ENCODE measurements at places on chromosomes 7 and 10. TPM values are rescaled to one million over a fixed set of nuclear protein-coding genes. Genes with fewer than 3 reads are reported as not detected.

Gene ZNF736
- 23.2 TPM for total RNA-seq

- no peak overlapping the region for H3K27ac ChIP-seq
- DNase-seq: no peak
- no peaks in the 10 kb centered on the region for H3K36me3 ChIP-seq
- no peaks in the 10 kb centered on the region for H3K27me3 ChIP-seq
- H3K4me1 ChIP-seq: peaks cover 9% of the 10 kb centered on the region
Measured at GRCh38 chr7:75572396-75572795, 80.3 kb downstream of the SPDYE5 start.

DNA sequence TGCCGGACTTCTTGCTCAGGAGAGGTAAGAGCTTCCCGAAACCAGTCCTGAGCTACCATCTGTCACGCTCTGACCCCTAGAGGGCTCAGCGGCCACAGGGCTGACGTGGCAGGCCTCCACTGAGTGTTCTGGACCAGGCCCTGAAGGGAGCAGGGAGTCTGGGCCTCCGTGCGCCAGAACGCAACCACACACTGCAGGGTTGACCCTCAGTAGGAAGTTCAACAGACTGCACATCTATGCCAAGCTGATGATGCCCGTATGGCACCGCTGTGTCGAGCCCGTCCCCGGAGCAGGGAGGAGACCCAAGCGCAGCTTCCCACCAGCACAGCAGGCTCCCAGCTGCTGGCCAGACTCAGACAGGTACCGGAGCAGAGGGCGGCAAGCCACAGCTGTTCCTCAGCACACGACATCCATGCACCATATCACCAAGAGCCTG, 39.2 kb downstream of the CAMK2B start:
- DNase-seq: no peak
- H3K36me3 ChIP-seq: no peaks in the 10 kb centered on the region
- no peaks in the 10 kb centered on the region for H3K27me3 ChIP-seq
- no peaks in the 10 kb centered on the region for H3K4me1 ChIP-seq
- no peak overlapping the region for H3K4me3 ChIP-seq

GRCh38 chr7:107007007-107007891, 37.3 kb upstream of the PRKAR2B start:
- no peaks in the 10 kb centered on the region for H3K36me3 ChIP-seq
- no peak overlapping the region for H3K4me3 ChIP-seq
- no peak overlapping the region for H3K27ac ChIP-seq
- no peaks in the 10 kb centered on the region for H3K27me3 ChIP-seq
- DNase-seq: no peak

- H3K36me3 ChIP-seq: no peaks in the 10 kb centered on the region
- no peaks in the 10 kb centered on the region for H3K27me3 ChIP-seq
- no peak for DNase-seq
Measured at GRCh38 chr10:23490115-23490514, 51.2 kb downstream of the OTUD1 start.

DNA sequence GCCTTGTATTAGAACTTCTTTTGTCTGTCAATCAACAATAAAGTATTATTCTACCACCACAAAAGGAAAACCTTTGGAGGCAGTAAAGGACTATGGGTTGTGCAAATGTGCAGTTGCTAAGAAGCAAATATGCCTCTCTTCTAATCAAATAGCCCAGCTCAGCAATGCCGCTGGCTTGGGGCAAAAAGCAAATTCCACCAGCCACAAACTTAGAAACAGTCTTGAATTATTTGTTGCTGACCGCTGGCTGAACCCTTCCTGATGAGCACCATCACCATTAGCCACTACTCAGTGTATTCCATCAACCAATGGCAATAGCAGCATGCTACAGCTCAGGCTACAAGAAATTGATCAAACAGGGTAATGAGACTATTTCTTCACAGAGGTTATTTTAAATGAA, 51.0 kb downstream of the SKAP2 start:
- no peaks in the 10 kb centered on the region for H3K36me3 ChIP-seq
- H3K4me3 ChIP-seq: no peak overlapping the region
- H3K4me1 ChIP-seq: no peaks in the 10 kb centered on the region
- peak; percentile 79 for DNase-seq
- no peaks in the 10 kb centered on the region for H3K27me3 ChIP-seq
- no peak overlapping the region for H3K27ac ChIP-seq

- no peak overlapping the region for H3K4me3 ChIP-seq
- H3K4me1 ChIP-seq: no peaks in the 10 kb centered on the region
- no peaks in the 10 kb centered on the region for H3K36me3 ChIP-seq
Measured at GRCh38 chr10:132851451-132851850, 65.5 kb upstream of the NKX6-2 start.

Gene NACAD
- 7.3 TPM for total RNA-seq

Gene SKIDA1
- 1.2 TPM for total RNA-seq

GRCh38 chr10:100727808-100728207, 17.6 kb upstream of the PAX2 start:
- H3K27ac ChIP-seq: no peak overlapping the region
- H3K4me3 ChIP-seq: no peak overlapping the region
- no peak for DNase-seq
- no peaks in the 10 kb centered on the region for H3K36me3 ChIP-seq
- H3K4me1 ChIP-seq: peaks cover 26% of the 10 kb centered on the region
- peaks cover 100% of the 10 kb centered on the region for H3K27me3 ChIP-seq

- no peaks in the 10 kb centered on the region for H3K36me3 ChIP-seq
- H3K27ac ChIP-seq: no peak overlapping the region
- no peaks in the 10 kb centered on the region for H3K4me1 ChIP-seq
- no peak overlapping the region for H3K4me3 ChIP-seq
Measured at GRCh38 chr10:70659306-70659705, 13.0 kb upstream of the ADAMTS14 start.

Gene ZMYND11
- 60.5 TPM for total RNA-seq

- no peak overlapping the region for H3K4me3 ChIP-seq
- DNase-seq: no peak
- H3K4me1 ChIP-seq: no peaks in the 10 kb centered on the region
- no peak overlapping the region for H3K27ac ChIP-seq
- no peaks in the 10 kb centered on the region for H3K36me3 ChIP-seq
Measured at GRCh38 chr7:149325248-149325647, 63.3 kb downstream of the ZNF783 start.

DNA sequence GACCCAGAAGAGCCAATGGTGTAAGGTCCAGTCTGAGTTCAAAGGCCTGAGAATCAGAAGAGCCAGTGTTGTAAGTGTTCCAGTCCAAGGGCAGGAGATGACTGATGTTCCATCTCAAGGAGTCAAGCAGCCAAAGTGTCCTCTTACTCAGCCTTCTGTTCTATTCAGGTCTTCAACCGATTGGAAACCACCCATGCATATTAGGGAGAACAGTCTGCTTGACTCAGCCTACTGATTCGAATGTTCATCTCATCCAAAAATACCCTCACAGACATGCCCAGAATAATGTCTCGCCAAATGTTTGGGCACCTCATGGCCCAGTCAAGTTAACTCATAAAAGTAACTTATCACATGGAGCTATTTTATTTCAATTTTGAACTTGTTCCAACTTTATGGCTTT, 2.9 kb upstream of the WDFY4 start:
- H3K27me3 ChIP-seq: no peaks in the 10 kb centered on the region
- H3K4me3 ChIP-seq: no peak overlapping the region
- no peak for DNase-seq
- H3K27ac ChIP-seq: no peak overlapping the region

DNA sequence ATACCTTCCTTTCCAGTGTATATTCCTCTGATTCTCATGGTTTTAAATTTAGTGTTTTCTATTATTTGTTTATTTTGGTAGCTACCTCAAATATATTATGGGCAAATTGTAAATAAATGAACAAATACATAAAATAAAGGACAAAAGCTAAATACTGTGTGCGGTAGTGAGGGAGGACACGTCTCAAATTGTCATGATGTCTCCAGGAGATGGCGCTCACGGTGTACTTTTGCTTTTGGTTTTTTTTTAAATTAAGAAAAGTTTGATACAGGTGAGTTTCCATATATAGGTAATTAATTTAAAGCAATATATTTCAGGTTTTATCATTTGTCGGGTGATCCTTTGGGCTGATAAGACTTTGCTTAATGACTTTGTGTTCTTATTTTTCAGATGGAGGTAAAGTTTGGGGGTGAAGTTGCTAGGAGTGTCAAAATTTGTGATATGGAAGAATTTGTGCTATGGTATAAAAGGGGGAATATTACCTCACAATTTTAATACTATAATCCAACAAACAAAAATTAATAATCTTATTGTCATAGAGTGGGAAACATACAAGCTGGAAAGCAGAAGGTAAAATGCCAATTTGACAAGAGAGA, 68.4 kb upstream of the TMEM229A start:
- H3K27me3 ChIP-seq: no peaks in the 10 kb centered on the region
- no peak overlapping the region for H3K27ac ChIP-seq
- no peak for DNase-seq
- no peaks in the 10 kb centered on the region for H3K36me3 ChIP-seq
- H3K4me1 ChIP-seq: no peaks in the 10 kb centered on the region
- no peak overlapping the region for H3K4me3 ChIP-seq

DNA sequence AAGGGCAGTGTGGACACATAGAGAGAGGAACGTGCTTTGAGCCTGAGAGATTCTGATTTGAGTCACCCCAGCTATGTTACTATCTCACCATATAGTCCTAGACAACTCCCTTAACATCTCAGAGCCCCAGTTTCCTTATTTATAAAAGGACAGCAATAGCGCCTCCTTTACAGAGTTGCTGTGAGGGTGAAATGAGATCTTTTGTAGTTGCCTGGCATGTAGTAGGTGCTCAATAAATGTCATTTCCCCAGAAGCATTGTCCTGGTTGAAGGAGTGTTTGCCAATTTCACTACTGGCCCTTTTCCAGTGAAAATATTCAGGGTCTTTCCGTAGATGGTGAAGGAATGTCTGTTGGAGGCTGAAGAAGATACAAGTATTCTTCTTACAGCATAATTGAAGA, 51.3 kb upstream of the FAM180A start:
- peaks cover 18% of the 10 kb centered on the region for H3K27me3 ChIP-seq
- no peak overlapping the region for H3K27ac ChIP-seq
- DNase-seq: no peak
- no peaks in the 10 kb centered on the region for H3K36me3 ChIP-seq
- H3K4me3 ChIP-seq: no peak overlapping the region
- H3K4me1 ChIP-seq: peaks cover 8% of the 10 kb centered on the region

DNA sequence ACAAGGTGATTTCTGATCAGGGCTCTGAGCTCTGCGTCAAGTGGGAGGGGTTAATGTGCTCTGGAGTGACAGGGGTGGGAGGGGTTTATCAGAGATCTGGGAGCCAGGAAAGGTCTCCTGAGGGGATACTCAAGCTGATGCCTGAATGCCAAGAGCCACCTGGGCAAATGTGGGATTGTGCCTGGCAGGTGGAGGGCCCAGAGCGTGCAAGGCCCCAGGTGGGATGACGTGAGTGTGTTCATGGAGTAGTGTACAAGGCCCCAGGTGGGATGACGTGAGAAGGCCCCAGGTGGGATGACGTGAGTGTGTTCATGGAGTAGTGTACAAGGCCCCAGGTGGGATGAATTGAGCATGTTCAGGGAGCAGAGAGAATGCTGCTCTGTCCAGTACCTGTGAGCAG, 610.3 kb downstream of the PTPRN2 start:
- H3K36me3 ChIP-seq: no peaks in the 10 kb centered on the region
- no peak overlapping the region for H3K4me3 ChIP-seq
- no peak for DNase-seq
- H3K4me1 ChIP-seq: no peaks in the 10 kb centered on the region

- no peak overlapping the region for H3K4me3 ChIP-seq
- DNase-seq: no peak
- no peaks in the 10 kb centered on the region for H3K27me3 ChIP-seq
- no peak overlapping the region for H3K27ac ChIP-seq
- H3K4me1 ChIP-seq: no peaks in the 10 kb centered on the region
Measured at GRCh38 chr7:16599860-16600259, 45.7 kb downstream of the ANKMY2 start.

DNA sequence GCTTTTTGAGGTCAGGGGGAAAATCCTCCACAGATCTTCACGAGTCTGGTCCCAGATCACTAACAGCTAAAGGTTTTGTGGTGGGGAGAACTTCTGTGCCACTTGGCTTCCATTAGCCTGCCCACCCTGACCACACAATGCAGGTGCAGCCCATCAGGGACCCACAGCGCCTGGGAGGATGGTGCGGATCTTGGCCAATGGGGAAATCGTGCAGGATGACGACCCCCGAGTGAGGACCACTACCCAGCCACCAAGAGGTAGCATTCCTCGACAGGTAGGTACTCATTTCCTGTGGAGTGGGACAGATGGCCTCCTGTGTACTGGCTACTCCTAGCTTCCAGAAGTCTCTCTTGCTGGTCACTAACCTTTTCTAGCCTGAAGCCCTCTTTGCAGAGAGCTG, 1.5 kb downstream of the FAM241B start:
- DNase-seq: no peak
- H3K4me1 ChIP-seq: no peaks in the 10 kb centered on the region
- H3K36me3 ChIP-seq: no peaks in the 10 kb centered on the region
- no peaks in the 10 kb centered on the region for H3K27me3 ChIP-seq
- H3K4me3 ChIP-seq: no peak overlapping the region

DNA sequence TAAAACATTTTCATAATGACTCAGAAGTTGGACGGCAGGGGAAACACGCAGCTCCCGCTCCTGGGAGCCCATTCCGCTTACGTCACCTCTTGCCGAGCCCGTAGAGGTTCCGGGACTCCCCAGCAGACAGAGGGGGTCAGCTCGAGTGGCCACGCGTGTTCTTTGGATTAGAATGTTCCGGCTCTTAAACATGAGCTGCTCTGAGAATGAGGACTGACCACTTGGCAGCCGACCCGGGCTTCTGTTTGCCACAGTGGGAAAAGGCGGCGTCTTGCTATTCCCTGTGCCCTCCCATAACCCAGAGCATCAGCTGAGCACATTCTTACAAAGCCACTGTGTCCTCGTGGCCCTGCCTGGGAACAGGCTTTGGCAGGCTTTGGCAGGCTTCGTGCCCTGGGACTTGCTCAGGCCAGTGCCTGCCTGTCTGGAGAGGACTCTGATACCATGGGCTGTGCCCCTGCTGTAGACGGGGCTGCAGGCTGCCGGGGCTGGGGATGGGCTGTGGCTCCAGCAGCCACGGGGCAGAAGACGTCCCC, 40.1 kb downstream of the PFKP start:
- peak overlapping the region; percentile 43 for H3K27ac ChIP-seq
- peak; percentile 53 for DNase-seq
- H3K4me3 ChIP-seq: no peak overlapping the region
- H3K27me3 ChIP-seq: no peaks in the 10 kb centered on the region

GRCh38 chr7:104980841-104981671, 32.9 kb upstream of the KMT2E start:
- H3K4me1 ChIP-seq: peaks cover 87% of the 10 kb centered on the region
- H3K36me3 ChIP-seq: no peaks in the 10 kb centered on the region
- peak overlapping the region; percentile 99 for H3K27ac ChIP-seq
- H3K4me3 ChIP-seq: no peak overlapping the region

- H3K36me3 ChIP-seq: no peaks in the 10 kb centered on the region
- peak overlapping the region; percentile 48 for H3K27ac ChIP-seq
- H3K4me3 ChIP-seq: no peak overlapping the region
- DNase-seq: no peak
- H3K4me1 ChIP-seq: peaks cover 24% of the 10 kb centered on the region
Measured at GRCh38 chr10:95837356-95837776, 70.4 kb upstream of the CC2D2B start.

Measured in left lung (tissue), 14 donors.